ENCODE measurements at places on chromosomes 5 and 9. TPM values are rescaled to one million over a fixed set of nuclear protein-coding genes. Genes with fewer than 3 reads are reported as not detected.
A peak's percentile ranks its signal among the peaks of the same experiment; 100 is the strongest.

Gene BARX1
- total RNA-seq = 1.1 TPM

Gene CFAP77
- total RNA-seq = not detected

Gene PFDN1
- total RNA-seq = 47.7 TPM

Gene KIF24
- 7.5 TPM for total RNA-seq

Gene SPATA31C1
- not detected for total RNA-seq

Gene PCDHGB1
- total RNA-seq = not detected

Gene ADRA1B
- not detected for total RNA-seq

GRCh38 chr9:96557921-96558320, 61.7 kb downstream of the CDC14B start:
- H3K27me3 ChIP-seq = peaks cover under 1% of the 10 kb centered on the region
- no peak overlapping the region for H3K27ac ChIP-seq
- no peaks in the 10 kb centered on the region for H3K36me3 ChIP-seq
- H3K4me1 ChIP-seq = peaks cover 4% of the 10 kb centered on the region
- H3K4me3 ChIP-seq = no peak overlapping the region

- no peak overlapping the region for H3K27ac ChIP-seq
- no peak overlapping the region for H3K4me3 ChIP-seq
These were observed 130.1 kb upstream of the ADRA1B start for GRCh38 chr5:159786201-159786600.

GRCh38 chr5:82673057-82673809, 395.1 kb upstream of the RPS23 start:
- no peaks in the 10 kb centered on the region for H3K27me3 ChIP-seq
- no peak overlapping the region for H3K27ac ChIP-seq
- no peak overlapping the region for H3K4me3 ChIP-seq
- peaks cover 25% of the 10 kb centered on the region for H3K4me1 ChIP-seq
- no peak for DNase-seq
- H3K36me3 ChIP-seq = peaks cover 57% of the 10 kb centered on the region

DNA sequence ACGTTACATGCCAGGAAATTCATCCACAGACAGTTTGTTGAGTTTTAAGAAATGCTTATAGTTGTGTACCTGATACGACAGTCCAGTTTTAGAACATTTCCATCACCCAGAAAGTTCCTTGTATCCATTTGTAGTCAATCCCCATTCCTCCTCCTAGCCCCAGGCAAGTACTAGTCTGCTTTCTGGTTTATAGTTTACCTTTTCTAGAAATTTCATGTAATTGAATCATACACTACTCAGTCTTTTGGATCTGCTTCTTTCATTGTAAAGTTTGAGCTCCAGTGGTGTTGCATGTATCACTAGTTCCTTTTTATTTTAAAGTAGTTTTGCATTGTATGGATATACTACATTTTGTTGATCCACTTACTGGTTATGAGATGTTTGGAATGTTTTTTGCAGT, 291.2 kb downstream of the AOPEP start:
- H3K27ac ChIP-seq = no peak overlapping the region
- no peak for DNase-seq
- peaks cover 5% of the 10 kb centered on the region for H3K4me1 ChIP-seq
- H3K36me3 ChIP-seq = no peaks in the 10 kb centered on the region
- H3K27me3 ChIP-seq = no peaks in the 10 kb centered on the region

DNA sequence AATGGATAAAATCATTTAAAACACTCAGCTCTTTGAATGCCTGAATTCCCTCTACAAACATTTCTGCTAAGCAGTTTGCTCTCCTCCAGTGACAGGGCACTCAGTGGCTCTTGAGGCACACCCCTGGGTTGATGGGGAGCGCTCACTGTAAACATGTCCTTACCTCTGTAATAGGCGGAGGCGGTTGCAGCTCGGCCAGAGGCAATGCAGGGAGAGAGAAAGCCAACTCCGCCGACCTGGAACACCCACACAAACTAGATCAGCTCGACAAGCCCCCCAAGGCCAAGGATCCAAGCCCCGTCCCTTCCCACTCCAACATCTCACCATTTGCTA, 329 bp downstream of the CDC23 start:
- no peak for DNase-seq
- peaks cover 23% of the 10 kb centered on the region for H3K4me1 ChIP-seq
- peak overlapping the region; percentile 96 for H3K27ac ChIP-seq
- H3K36me3 ChIP-seq = peaks cover 6% of the 10 kb centered on the region
- H3K27me3 ChIP-seq = peaks cover 2% of the 10 kb centered on the region
- H3K4me3 ChIP-seq = peak overlapping the region; percentile 98

GRCh38 chr9:111866976-111867375, 29.6 kb upstream of the UGCG start:
- no peak overlapping the region for H3K4me3 ChIP-seq
- H3K27ac ChIP-seq = no peak overlapping the region
- peaks cover 7% of the 10 kb centered on the region for H3K4me1 ChIP-seq

DNA sequence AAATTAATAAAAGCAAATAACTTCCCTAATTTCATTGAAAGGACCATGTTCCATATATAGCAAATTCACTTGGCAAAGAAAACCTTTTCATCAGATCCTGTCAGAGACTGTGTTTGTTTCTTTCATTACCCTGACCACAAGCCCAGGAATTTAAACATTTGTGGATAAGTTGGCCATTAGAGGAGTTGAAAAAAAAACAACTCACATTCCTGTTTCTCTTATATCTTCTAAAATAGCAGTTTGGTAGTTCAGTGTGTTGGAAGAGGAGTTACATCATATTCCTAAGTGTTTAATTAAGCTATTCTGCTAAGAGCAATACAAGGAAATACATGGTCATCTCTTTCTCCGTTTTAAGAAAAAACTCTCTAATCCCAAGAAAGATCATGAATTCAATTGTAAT, 505.6 kb downstream of the TLE1 start:
- no peak overlapping the region for H3K4me3 ChIP-seq
- H3K4me1 ChIP-seq = no peaks in the 10 kb centered on the region
- H3K36me3 ChIP-seq = no peaks in the 10 kb centered on the region
- no peaks in the 10 kb centered on the region for H3K27me3 ChIP-seq
- DNase-seq = no peak
- H3K27ac ChIP-seq = no peak overlapping the region

DNA sequence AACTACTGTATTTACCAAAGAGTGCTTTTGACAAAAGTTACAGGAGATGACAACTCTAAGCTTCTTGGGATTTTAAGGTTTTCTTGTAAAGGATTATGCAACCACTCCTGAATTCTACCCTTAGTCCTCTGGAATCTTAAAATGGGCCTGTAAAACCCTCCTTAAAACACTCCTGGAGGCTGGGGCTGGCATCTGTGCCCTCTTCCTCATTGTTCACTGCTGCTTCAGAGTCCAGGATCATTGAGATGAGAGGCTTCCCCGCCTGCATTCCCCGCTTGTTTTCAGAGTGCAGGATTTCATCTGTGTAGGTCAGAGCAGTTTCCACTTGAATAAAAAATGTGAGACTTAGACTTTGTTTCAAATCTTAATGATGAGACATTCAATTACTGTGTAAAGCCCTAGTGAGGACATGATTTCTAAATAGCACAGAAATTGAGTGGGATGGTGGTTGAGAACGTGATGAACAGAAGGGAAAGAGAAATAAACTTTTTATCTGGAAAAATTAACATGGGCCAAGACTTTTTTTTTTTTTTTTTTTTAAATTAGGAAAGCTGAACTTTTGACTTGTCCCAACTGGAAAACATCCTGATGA, 40.4 kb downstream of the PCSK5 start:
- peaks cover 16% of the 10 kb centered on the region for H3K36me3 ChIP-seq
- peaks cover 3% of the 10 kb centered on the region for H3K4me1 ChIP-seq
- no peaks in the 10 kb centered on the region for H3K27me3 ChIP-seq
- DNase-seq = no peak
- H3K4me3 ChIP-seq = no peak overlapping the region
- no peak overlapping the region for H3K27ac ChIP-seq

- no peak overlapping the region for H3K4me3 ChIP-seq
- H3K27ac ChIP-seq = no peak overlapping the region
- DNase-seq = no peak
- no peaks in the 10 kb centered on the region for H3K36me3 ChIP-seq
- H3K27me3 ChIP-seq = no peaks in the 10 kb centered on the region
- H3K4me1 ChIP-seq = no peaks in the 10 kb centered on the region
These were observed 214.5 kb downstream of the CAAP1 start for GRCh38 chr9:26677965-26678706.

DNA sequence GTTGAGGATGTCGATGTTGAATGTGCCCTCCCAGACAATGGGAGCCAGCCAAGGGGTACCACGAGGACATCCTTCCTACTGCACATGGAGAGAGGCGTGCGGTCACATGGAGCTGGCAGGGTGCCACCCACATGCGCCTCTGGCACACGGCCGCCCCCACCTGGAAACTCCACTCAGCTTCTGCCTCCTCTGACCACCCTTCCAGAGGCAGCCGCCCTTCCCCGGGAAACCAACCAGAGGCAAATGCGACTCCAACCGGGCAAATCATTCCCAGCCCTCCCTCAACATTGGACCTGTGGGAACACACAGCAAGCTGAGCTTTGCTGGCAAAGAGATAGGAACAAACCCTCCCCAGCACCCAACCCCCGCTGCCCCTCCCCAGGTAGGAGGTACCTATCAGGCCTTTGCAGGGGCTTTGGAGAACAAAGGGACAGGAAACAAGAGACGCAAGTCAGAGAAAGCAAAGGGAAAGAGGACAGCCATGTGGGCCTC, 17.5 kb downstream of the ABO start:
- H3K27ac ChIP-seq = no peak overlapping the region
- H3K36me3 ChIP-seq = no peaks in the 10 kb centered on the region
- H3K4me3 ChIP-seq = no peak overlapping the region

DNA sequence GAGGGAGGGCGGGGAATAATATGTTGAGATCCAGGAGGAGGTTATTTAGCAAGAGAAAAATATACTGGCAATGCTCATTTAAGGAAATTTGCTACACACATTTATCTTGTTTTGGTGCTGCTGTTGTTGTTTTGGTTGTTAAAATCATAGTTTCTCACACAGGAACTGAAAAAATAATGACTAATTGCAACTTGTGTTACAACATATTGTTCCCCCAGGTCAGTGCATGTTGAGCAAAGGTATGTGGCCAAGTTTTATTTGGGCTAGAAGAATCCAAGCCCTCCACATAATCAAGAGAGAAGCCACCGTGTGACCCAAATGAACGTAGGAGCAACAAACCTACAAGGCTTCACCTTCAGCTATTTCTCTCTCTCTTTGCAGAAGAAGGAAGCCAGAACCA, 220.3 kb upstream of the DAPK1 start:
- no peak for DNase-seq
- H3K27ac ChIP-seq = no peak overlapping the region
- H3K4me3 ChIP-seq = no peak overlapping the region
- H3K4me1 ChIP-seq = no peaks in the 10 kb centered on the region
- H3K27me3 ChIP-seq = no peaks in the 10 kb centered on the region

GRCh38 chr9:92035687-92036410, 79.4 kb downstream of the SPTLC1 start:
- H3K4me1 ChIP-seq = no peaks in the 10 kb centered on the region
- no peaks in the 10 kb centered on the region for H3K27me3 ChIP-seq
- DNase-seq = no peak
- H3K27ac ChIP-seq = no peak overlapping the region
- H3K4me3 ChIP-seq = no peak overlapping the region
- peaks cover 30% of the 10 kb centered on the region for H3K36me3 ChIP-seq

DNA sequence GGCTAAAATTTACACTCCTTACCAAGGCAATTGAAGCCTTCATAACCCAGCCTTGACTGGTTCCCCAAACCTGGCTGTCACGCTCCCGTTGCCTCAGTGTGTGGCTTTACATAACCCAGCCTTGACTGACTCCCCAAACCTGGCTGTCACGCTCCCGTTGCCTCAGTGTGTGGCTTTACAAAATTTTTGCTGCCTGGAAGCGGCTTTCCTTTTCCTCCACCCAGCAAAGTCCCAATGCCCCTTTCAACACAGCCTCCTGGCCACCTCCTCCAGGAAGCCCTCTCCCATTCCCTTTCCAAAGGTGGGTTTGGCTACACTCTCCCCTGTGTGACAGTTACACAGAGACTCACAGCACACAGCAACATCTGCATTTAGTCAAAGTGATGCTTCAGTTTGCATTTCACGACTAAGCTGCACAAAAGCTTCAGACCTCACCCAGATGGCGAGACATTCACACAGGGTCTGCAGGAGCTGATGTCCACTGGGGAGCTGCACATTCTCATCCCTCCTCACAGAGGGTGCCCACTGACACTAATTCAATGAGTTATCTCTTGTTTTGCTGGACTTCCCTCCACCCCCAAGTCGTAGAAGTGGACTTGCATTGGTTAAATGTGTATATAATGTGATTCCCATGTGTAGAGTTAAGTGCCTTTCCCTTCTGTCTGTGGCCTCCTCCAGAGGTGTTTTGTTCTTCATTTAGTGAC, 156.6 kb upstream of the PHYKPL start:
- H3K27ac ChIP-seq = no peak overlapping the region
- H3K27me3 ChIP-seq = no peaks in the 10 kb centered on the region
- H3K4me3 ChIP-seq = no peak overlapping the region

GRCh38 chr5:56507351-56507930, 274.3 kb upstream of the ANKRD55 start:
- H3K27ac ChIP-seq = no peak overlapping the region
- H3K4me1 ChIP-seq = peaks cover 1% of the 10 kb centered on the region
- no peak for DNase-seq
- no peaks in the 10 kb centered on the region for H3K27me3 ChIP-seq

GRCh38 chr5:168022446-168023169, 268.8 kb upstream of the WWC1 start:
- no peaks in the 10 kb centered on the region for H3K36me3 ChIP-seq
- no peaks in the 10 kb centered on the region for H3K4me1 ChIP-seq
- peaks cover 9% of the 10 kb centered on the region for H3K27me3 ChIP-seq
- H3K27ac ChIP-seq = no peak overlapping the region

GRCh38 chr9:112145886-112146285, 29.2 kb downstream of the SUSD1 start:
- no peak overlapping the region for H3K27ac ChIP-seq
- DNase-seq = no peak
- peaks cover 27% of the 10 kb centered on the region for H3K36me3 ChIP-seq
- peaks cover under 1% of the 10 kb centered on the region for H3K4me1 ChIP-seq
- H3K27me3 ChIP-seq = no peaks in the 10 kb centered on the region
- H3K4me3 ChIP-seq = no peak overlapping the region

DNA sequence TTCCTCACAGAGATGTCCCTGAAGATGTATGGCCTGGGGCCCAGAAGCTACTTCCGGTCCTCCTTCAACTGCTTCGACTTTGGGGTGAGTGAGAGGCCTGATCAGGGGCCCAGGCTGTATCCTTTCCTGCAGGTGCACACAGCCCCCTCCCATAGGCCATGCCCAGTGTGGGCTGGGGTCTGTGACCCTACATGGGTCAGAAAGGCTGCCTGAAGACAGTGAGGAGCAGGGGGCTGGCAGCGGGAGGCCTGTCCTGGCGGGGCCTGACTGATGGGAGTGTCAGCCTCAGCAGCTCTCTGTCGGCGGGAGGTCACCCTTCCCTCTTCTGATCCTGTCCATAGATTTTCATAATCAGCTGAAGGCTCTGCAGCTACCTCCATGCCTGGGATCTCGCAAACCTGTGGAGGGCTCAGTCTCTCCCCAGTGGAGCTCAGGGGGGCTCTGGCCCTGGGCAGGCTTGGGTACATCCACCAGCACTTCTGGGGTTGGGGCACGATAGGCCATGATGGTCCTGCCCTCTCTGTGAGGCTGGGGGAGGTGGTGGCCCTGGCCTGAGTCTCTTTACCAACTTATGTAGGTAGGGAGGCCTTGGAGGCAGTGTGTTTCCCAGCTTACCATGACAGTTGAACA, 98.5 kb downstream of the CACNA1B start:
- H3K4me1 ChIP-seq = no peaks in the 10 kb centered on the region
- H3K36me3 ChIP-seq = no peaks in the 10 kb centered on the region
- H3K27ac ChIP-seq = no peak overlapping the region
- peaks cover 2% of the 10 kb centered on the region for H3K27me3 ChIP-seq
- DNase-seq = no peak
- no peak overlapping the region for H3K4me3 ChIP-seq

GRCh38 chr5:132466433-132467286, 23.9 kb downstream of the IRF1 start:
- peak; percentile 79 for DNase-seq
- peaks cover 28% of the 10 kb centered on the region for H3K36me3 ChIP-seq
- peaks cover 85% of the 10 kb centered on the region for H3K4me1 ChIP-seq
- peak overlapping the region; percentile 81 for H3K4me3 ChIP-seq

Data from activated naive CD8-positive, alpha-beta T cell treated with anti-CD3 and anti-CD28 coated beads, Interleukin-2, amount 10 ng/mL, durations not matched to agents 7 days and 5 days (primary cell).